Fibroblast of pulmonary artery (primary cell): ENCODE measurements at places on chromosomes 6 and 20.

DNA sequence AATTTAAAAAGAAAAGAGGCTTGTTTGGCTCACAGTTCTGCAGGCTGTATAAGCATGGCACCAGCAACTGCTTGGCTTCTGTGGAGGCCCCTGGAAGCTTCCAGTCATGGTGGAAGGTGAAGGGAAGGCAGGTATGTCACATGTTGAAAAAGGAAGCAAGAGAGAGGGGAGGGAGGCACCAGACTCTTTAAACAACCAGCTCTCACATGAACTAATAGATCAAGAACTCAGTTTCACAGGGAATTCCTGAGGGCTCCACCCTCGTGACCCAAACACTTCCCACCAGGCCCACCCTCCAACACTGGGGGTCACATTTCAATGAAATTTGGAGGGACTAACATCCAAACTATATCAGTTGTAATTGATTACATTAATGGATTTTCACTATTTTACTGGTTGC lies 127.9 kb upstream of the MLIP start:
- DNase-seq: no peak

GRCh38 chr20:45945678-45946148 lies 11.2 kb downstream of the PCIF1 start:
- DNase-seq: no peak

GRCh38 chr6:105808571-105808970 lies 277.6 kb upstream of the PRDM1 start:
- DNase-seq: no peak

DNA sequence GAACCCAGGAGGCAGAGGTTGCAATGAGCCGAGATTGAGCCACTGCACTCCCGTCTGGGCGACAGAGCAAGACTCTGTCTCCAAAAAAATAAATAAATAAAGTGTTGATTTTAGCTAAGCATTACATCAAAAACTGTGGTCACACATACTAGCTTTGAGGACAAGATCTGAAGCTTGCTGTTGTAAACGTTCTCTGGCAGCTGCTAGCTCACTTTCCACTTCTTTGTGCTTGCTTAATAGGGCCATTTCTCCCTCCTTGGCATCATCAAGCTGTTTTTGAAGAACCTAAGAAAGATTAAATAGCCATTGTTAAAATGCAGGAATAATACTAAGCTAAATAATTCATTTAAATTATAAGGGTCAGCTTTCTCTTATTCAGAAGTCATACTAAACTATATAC lies 55.7 kb downstream of the FAM184A start:
- no peak for DNase-seq

- peak; percentile 51 for DNase-seq
These were observed 5.3 kb upstream of the SERPINB6 start for GRCh38 chr6:2976571-2977085.

- DNase-seq: no peak
These were observed 7.4 kb downstream of the PCK1 start for GRCh38 chr20:57568088-57568896.

- DNase-seq: no peak
These were observed 161.4 kb upstream of the HTR1E start for GRCh38 chr6:86775893-86776292.
